Ureter (tissue), 1 donor: ENCODE measurements at places on chromosomes 16 and 17.

DNA sequence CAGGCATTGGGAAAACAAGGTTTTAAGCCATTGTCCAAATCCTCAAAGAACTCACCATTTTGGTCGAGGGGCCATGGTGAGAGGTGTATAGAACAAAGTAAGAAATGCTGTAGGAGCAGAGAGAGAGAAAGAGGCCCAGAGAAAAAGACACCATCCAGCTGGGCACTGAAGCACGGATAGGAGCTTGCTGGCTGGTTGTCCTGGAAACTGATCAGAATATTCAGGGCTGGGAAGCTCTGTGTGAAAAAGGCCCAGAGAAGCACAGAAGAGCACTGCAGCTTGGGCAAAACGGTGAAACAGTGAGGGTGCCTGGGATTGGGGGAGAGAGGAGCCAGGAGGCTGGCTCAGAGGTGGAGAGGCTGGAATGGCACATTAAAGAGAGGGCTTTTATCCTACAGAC, 16.5 kb downstream of the HS3ST3B1 start:
- no peak for DNase-seq

DNA sequence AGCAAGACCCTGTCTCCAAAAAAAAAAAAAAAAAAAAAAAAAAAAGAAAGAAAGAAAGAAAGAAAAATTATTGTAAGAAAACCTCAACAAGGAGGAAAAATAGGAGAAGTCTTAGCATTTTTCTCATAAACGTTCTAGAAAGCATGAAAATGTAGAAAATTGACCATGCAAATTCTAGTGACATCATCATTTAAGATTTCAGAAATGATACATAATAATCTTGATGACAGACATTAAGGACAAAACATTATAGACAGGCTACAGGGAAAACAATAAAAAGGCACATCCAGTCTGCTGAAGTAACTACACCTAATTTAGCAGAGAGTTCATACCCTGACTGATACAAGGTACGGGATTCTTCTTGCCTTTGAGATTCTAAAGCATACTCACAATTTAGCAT, 21.9 kb downstream of the MED13 start:
- no peak for DNase-seq

- no peak for DNase-seq
These were observed 7.8 kb upstream of the MYH8 start for GRCh38 chr17:10429421-10430045.

- DNase-seq = no peak
These were observed 4.4 kb upstream of the SLC47A2 start for GRCh38 chr17:19720631-19721426.

DNA sequence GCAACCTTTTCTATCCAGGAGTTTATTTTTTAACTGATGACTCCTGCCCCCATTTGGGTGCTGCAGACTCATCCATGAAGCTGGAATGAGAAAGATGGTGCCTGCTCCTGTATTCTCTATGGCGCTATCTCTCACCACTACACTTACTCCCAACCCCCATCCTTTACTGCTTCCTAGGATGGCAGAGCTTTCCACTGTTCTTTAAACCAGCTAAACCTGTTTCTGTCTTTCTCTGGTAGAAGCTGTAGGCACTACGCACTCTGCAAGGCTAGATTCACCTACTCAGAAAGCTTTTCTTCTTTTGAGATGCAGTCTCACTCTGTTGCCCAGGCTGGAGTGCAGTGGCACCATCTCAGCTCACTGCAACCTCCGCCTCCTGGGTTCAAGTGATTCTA, 47.0 kb downstream of the ADAMTS18 start:
- DNase-seq = no peak

DNA sequence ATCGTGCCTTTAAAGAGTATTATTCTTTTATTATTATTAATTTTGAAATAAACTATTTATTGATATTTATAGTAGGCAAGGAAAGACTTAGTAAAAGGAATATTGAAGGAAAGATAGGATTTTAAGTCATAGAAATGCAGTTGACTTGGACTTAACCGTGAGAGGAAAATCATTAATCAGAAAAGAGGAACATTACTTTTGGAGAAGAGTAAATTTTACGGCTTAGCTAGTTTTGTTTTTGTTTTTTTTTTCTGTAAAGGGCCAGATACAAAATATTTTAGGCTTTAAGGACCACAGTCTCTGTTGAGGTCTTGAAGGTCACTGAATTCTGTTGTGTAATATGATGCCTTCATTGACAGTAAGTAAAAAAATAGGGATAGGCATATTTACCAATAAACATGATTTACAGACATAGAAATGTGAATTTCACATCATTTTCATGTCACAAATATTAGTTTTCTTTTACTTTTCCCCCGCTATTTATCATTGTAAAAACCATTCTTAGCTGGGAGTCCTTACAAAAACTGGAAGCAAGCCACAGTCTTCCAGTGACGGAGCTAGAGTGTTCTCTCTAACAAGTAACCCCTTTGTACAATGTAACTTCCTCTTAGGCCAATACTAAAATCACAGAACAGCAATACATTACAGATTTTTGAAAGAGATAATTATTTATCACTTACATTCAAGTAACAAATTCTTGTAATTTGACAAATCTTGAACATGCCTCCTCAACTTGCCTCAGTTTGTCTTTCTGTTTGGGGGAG, 2.3 kb upstream of the KCNJ16 start:
- DNase-seq = no peak

DNA sequence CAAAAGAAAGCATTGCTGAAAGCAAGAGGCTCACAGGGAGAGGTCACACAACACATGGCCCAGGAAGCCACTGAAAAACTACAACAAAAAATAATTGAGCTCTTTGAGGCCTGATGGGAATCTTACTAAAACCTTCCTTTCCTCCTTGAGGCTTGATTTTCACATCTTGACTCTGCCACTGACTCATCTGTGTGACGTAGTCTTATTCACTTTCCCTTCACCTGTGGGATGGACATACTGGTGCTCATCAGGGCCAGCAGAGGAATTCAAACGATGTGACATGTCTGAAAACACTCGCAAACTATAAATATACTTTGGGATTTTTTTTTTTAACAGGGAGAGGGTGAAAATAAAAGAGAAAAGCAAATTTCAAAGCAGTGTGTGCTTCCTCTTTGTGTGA, 78.3 kb upstream of the ASIC2 start:
- no peak for DNase-seq

- no peak for DNase-seq
These were observed 2.5 kb upstream of the IGF2BP1 start for GRCh38 chr17:48994549-48995303.

GRCh38 chr16:53509906-53510703, 7.1 kb upstream of the AKTIP start:
- DNase-seq = peak; percentile 66

GRCh38 chr17:32763855-32764439, 113.0 kb downstream of the MYO1D start:
- no peak for DNase-seq

GRCh38 chr17:82483836-82484235, 25.3 kb downstream of the NARF start:
- DNase-seq = no peak

GRCh38 chr17:77394540-77395295, 253.9 kb downstream of the SEC14L1 start:
- no peak for DNase-seq

DNA sequence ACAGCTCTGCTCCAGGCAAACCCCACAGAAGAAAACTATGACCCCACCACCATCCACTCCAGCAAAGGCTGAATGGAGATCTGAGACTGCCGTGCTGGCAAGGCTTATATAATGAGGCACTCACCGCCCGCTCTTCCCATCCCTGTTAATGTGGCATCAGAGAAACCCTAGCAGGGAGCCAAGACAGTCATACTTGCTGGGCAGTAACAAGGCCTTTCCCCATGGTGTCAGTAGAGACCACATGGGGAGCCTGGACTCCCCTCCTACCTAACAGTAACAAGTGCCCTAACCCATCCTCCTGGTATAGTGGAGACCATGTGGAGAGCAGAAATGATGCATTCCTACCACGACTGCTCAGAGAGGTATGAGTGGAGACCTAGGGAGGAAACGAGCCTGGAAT, 235.2 kb downstream of the C16orf78 start:
- peak; percentile 44 for DNase-seq

DNA sequence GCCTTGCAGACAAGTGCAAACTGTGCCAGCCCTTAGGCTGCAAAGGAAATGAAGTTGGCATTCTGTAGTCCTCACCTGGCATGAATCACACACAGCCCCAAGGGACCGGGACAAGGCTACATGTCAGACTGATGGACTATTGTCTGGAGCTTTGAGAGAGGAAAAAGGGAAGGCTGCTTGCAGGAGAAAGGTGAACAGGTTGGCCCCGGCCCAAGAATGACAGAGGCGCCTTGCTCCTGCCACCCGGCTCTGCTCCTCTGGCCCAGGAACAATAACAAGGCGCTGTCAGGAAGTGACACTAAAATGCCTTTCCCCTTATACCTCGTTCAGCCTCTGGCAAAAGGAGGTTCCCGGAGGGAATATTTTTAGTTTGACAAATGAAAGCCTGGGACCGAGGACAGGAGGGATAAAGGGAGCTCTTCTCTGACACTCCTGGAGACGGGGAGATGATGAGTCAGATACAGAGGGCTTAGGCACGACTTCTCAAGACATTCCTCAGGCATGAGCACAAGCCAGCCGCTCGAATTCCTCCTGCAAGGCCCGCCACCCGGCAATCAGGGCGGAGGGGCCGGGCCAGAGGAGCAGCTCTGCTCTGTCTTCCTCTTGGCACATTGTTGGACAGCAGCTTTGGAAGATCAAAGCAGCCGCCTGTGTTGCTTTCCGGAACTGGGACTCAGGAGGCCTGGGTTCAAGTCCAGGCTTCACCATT, 105.8 kb downstream of the NOG start:
- DNase-seq = peak; percentile 76

- DNase-seq = peak; percentile 55
These were observed 57.3 kb downstream of the MGAT5B start for GRCh38 chr17:76925441-76925891.

DNA sequence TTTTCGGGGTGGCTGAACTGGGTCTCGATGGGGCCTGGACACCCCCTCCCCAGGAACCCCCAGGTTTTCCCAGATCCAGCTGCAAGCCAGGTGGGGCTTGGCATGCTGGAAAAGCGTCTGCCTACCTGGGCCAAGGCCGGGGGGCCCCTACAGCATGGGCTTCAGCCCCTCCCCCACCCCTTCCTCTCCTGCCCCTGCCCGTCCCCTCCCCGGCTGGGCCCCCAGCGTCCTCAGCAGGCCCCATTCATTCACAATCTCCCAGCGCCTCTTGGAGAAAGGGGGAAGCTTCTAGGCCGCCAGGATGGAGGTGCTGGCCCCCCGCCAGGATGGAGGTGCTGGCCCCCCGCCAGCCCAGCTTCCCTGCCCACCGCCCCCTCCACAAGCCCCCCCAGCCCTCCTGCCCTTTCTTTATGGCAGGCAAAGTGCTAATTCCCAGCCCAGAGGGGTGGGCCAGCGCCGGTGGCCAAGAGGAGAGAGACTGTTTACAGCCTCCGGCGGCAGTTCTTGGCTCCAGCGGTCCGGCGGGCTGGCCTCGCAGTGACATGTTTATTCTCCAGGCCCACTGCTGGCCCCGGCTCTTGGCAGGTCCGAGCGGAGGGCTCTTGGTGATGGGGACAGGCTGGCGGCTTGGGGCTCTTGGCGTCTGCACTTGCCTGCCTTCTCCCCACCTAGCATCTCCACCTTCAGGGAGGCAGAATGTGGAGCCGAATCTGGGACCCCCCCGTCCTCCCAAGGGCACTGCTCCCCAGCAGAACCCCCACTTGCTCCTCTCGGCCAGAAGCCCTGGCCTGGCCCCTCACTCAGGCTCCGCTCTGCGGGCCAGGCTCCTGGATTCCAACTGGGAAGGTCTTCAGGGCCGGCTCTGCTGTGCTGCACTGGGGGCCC, 94.4 kb upstream of the CIBAR2 start:
- DNase-seq = peak; percentile 81

DNA sequence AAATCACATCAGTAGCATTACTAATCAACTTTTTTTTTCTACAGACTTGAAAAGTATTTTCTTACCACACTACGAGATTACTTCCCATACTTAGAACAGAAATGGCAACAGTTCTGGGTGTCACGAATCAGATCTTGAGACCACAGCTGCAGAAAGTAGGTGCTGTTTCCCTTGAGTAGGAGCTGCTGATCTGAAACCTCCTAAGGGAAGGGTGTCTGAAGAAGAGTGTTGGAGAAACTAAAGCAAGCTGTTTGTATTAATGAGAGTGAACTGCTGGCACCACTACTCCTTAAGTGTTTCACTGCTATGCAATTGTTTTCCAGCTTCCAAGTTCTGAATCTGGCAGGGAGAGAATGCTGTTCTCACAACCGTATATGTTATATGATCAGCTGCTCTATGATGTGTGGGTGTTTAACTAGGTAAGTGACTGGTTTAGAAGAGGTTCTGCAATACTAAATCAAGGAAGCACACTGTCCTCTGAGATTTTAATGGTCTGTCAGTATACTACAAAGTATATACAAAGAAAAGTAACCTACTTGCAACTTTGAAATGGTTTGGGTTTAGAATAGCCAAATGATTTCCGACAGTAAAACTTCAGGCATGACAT, 3.3 kb downstream of the ZNF652 start:
- DNase-seq = no peak

- DNase-seq = no peak
These were observed 2.7 kb upstream of the MVD start for GRCh38 chr16:88665570-88665969.

DNA sequence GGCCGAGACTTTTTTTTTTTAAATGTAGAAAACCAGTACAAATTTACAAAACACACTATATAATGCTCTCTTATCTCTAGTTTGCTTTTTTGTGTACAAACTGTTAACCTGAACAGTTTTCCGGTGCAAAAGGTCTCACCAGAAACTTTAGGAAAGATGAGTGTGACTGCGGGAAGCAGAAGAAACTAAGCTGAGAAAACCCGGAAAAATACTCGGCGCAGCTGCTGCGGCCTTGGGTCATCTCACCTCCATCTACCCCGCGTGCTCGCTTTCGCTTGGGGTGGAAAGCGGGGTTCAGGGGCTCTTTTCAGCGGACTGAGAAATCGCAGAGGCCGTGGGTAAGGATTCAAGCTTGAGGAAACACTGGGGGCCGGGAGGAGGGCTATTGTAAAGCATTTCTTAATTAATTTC, 1.8 kb downstream of the SALL1 start:
- no peak for DNase-seq

DNA sequence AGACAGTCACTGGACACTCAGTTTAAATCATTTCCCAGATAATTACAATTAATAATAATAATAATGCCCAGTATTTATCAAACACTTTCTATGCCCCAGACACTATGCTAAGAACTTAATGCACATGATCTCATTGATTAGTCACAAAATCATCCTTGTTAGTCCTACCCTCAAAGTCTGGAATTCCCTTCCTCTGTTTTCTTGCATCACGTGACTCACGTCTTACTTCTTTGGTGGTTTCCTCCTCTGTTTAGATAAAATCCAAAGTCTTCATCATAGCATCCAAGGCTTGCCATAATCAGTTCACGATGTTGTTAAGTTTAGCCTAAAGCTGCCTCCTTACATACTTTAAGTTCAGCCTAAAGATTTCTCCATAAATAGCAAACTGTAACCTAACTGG, 471.9 kb downstream of the PMP22 start:
- DNase-seq = no peak
